ENCODE measurements at places on chromosomes 1 and 21.

DNA sequence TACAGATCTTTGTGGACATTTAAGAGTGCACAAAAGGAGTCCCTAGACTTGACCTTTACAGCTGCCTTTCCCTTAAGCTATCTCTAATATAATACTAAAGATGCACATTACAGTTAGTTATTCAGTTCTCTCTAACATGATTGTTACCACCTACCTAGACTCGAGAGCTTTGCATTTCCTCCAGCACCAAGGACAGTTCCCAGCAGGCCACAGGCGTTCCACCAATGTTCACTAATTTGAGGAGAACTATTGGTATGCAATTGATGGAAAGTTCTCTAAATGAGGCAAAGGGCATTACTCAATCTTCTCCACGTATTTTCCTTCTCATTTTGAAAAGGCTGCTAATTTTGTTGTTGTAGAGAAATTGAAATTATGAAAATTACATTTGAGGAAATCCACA lies 5.4 kb upstream of the NTNG1 start:
- DNase-seq, result no peak

DNA sequence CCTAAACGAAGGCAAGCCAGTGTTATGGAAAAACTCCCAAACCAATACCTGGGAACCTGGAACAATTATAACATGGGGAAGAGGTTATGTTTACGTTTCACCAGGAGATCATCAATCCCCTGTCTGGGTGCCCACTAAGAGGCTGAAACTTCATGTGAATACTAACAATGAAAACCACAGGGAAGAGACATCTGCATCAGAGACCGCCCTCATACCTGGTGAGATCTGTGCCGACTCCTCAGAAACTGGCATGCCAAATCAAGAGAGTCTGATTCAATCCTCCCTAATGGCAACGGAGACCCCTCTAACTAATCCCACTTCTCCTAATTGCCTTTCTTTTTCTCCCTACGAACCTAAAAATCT lies 163.2 kb downstream of the IER5 start:
- no peak for DNase-seq

- DNase-seq, result no peak
Observed at GRCh38 chr1:14954930-14955329, 198.6 kb upstream of the TMEM51 start.

GRCh38 chr1:40753142-40753882 lies 30.3 kb upstream of the KCNQ4 start:
- DNase-seq, result no peak

DNA sequence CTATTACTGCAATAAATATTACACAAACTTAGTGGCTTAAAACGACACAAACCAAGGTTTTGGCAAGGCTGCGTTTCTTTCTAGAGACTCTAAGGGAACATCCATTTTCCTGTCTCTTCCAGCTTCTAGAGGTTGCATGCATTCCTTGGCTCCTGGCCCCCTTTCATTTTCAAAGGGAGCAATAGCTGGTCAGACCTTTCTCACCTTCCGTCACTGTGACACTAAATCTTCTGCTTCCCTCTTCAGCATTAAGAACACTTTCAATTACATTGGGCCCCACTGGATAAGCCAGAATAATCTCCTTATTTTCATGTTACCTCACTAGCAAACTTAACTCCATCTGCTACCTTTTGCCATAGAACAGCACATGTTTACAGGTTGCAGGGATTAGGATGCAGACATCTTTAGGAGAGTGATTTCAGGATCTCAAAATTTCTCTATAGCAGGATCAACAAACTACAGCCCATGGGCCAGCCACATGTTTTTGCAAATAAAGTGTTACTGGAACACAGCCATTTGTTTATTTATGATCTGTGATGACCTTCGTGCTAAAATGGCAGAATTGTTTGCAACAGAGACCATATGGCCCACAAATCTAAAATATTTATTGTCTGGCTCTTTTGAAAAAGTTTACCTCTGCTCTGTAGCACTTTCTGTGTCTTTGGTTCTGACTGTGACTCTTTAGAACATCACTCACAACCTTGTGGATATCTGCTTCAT lies 221.5 kb upstream of the SGIP1 start:
- no peak for DNase-seq

All from NCI-H510A treated with DMSO at 0.1 percent for 48 hours (cell line).